ENCODE measurements at places on chromosomes 13 and 19.

- DNase-seq = peak; percentile 34
Observed at GRCh38 chr13:102846261-102847015, 606 bp downstream of the ERCC5 start.

GRCh38 chr13:41608839-41609177, 151.5 kb downstream of the RGCC start:
- DNase-seq = no peak

- DNase-seq = no peak
Observed at GRCh38 chr19:40709817-40710216, 6.9 kb downstream of the COQ8B start.

DNA sequence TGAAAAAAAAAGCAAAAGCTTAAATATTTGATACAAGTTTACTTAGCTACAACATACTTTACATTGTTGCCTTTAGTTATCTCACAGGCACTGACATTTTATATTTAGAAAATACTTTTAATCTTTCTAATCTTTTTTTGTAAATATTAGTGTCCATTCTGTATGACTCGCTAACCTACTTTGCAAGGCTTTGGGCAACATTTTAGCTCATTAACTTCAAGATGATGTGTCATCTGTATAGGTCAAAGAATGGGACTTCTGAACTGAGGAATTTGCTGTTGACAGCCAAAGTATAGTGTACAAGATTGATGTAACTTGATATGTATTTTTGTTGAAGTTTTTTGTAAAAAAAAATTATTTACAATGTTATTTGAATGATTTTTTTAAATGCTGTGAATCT, 2.7 kb upstream of the C1QTNF9 start:
- peak; percentile 67 for DNase-seq

DNA sequence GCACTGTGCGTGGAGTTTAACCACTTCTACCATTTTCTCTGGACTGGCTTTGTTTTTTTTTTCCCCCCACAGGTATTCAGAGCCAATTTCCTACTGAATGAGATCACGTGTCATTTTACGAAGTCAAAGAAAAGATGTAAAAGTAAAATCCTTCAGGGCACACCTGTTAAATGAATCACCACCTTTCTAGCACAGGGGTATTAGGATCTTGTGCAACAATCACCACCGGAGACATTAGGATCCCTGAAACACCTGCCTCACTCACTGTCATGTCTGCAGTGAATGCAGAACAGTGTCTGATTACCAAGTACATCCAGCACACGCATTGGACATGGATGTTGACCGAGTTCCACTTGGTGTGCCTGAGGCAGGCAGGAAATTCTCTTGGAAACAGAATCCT, 17.2 kb downstream of the BRD4 start:
- peak; percentile 74 for DNase-seq

- DNase-seq = no peak
Observed at GRCh38 chr19:54317108-54317964, 4.4 kb upstream of the LILRA5 start.

DNA sequence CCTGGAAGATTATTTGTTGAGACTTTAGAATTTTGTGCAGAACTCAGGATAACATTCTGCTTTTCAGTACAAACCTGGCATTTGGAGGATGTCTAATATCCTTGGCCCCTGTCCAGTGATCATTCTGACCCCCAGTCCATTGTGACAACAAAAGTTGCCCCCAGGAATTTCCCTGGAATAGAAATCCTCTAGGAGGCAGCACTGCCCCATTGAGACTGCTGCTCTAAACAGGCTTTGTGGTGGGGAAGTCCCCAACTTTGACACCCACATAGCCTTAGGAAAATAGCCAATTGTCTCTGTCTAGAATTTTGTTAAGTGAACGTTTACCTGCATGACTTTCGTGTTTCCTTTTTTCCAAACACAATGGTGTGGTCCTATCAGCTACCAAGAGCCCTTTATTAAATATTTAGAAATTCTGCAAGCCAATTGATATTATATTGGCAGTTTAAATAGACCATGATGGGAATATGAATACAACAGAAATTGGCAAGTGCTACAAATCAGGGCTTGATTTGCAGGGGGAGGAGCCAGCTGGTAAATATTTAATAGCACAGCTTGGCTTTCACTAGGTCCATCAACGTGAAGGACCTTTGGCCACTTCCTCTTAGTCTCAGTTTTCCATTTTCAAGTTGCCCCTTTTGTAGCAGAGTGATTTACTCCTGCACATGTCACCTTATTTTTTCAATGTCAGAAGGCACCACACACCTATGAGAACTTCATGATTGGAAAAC, 451.7 kb downstream of the EFNB2 start:
- peak; percentile 72 for DNase-seq

GRCh38 chr19:5025027-5025426, 56.1 kb downstream of the KDM4B start:
- no peak for DNase-seq

DNA sequence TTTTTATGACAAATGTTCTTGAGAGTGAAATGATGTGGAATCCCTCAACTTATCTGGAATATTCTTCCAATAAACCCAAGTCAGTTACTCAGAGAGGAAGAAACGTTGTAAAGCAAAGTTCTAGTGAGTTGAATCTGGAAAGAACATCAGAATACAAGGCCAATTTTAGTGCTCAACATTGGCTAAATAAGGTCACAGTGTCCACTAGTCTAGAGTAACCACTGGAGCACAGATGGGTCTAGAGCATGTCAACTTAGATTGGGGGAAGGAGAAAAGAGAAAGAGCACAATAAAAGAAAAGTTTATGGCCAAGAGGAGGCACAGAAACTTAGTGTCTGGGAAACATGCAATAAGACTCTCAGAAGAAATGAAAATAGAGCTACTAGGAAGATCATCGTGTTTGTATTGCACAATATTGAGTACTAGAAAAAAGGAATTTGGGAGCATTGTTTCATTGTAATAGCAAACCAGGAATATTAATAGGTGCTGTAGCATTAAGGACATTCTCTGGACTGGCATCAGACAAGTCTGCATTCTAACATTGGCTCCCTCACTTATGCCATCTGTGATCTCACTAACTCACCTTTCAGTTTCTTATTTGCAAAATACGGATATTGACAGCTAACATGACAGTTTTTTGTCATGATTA, 1318.5 kb downstream of the PCDH9 start:
- no peak for DNase-seq

DNA sequence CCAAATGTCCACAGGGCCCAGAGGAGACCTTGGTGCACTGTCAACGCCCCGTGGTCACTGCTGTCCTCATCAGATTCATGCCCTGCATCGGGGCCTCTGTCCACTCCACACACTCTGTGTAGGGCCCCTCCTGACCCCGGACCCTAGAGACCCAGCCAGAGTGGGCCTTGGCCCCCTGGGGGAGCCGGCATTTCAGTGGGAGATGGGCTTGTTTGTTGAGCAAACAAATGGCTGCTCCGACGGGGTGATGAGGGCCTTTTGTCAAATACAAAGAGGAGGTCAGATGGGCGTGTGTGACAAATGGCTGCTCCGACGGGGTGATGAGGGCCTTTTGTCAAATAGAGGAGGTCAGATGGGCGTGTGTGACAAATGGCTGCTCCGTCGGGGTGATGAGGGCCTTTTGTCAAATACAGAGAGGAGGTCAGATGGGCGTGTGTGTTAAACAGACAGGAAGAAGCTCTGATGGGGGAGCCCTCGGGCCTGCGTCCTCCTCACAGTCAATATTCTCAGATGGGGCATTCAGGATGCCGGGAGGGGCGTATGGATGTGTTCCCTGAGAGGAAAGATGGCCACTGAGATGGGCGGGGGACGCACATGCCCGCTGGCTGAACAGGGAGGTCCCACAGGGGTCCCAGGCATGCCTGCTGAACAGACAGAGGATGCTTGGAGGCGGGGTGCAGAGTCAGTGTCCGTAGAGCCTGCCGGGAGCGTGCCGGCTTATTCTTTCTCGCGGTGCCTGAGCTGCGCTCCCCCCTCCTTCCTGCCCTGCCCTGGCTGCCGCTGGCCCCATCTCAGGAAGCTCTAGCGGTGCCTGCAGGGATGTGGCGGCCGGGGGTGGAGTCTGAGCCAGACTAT, 36.3 kb downstream of the SMIM24 start:
- no peak for DNase-seq

DNA sequence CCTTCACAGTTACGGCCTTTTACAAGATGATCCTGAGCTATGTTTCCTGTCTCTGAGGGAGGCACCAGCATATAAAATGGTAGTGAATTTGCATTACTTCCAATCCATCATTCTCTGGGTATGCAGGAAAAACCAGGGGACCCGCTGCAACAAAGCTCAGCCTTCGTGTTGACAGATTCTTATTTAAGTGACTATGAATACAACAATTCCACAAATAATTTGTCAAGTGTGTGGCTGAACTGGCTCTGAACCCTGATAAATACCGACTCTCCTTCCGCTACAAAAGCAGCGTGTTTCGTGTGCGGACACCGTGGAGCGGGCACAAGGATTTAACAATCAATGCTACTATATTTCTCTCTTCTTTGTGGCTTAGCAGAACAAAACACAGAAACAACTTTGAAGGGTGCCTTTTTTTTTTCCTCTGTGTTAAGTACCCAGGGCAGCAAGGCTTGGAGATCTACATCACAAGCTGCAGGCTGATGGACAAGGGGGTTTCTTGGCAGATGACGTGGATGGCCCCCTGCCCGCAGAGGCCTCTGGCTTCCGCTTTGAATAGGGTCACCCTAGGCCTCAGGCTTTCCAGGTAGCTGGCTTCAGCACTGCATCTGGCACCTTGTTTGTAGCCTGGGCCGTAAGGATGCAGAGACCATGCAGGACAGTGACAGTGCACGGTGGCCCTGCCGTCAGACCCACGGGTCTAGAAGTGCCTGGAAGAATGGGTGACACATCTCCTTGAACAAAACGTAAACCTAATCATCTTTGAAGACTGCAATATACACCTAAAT, 280.5 kb upstream of the TSHZ3 start:
- no peak for DNase-seq

GRCh38 chr13:53005626-53006025, 23.0 kb upstream of the OLFM4 start:
- DNase-seq = no peak

- no peak for DNase-seq
Observed at GRCh38 chr19:15740785-15741184, 3.0 kb downstream of the OR10H3 start.

DNA sequence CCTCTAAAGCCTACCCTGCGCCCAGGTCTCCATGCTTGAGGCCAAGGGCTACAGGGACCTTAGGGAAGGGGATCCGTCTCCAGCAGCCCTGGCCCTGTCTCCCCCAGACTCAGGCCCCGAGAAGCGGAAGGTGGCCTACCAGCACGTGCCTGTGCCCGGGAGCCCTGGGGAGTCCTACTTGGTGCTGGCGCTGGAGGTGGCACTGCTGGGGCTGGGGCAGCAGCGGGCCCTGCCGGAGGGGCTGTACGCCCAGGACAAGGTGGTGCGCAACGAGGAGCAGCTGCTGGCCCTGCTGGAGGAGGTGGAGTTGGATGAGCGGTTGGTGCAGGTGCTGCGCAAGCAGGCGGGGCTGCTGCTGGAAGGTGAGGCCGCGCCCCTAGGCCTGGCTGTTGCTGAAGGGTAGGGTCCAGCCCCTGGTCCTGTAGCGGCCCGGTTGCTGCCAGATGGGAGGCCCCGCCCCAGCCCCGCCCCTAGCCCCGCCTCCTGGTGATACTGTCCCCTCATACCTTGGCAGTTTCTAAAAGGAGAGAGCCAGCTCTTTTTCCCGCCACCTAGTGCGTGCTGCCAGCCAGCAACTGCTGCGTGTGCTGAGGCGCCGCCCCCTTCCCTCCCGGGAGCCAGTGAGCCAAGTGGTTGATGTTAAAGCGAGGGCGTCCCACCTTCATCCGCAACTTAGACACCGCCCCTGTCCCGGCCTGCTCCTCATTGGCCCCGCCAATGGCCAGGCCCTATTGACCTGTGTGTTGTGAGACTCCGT, 22.6 kb downstream of the ZSWIM4 start:
- DNase-seq = no peak

DNA sequence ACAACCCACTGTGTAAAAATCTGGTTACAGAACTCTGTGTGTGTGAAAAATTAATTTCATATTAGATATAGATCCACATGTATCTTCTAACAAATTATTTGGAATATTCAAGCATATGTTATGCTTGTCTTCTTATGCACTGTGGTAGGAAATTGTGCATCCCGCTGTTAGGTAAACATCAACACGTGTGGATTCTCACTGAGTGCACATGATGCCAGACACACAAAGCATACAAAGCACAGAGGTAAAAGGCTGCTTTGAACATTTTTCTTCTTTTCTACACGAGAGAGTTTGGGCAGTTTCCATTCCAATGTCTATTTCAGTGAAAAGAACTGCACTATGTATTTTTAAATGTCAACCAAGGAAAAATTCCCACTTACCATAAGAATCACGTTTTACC, 354.9 kb downstream of the PCDH9 start:
- no peak for DNase-seq

- no peak for DNase-seq
Observed at GRCh38 chr13:30752201-30752797, 17.0 kb downstream of the ALOX5AP start.

DNA sequence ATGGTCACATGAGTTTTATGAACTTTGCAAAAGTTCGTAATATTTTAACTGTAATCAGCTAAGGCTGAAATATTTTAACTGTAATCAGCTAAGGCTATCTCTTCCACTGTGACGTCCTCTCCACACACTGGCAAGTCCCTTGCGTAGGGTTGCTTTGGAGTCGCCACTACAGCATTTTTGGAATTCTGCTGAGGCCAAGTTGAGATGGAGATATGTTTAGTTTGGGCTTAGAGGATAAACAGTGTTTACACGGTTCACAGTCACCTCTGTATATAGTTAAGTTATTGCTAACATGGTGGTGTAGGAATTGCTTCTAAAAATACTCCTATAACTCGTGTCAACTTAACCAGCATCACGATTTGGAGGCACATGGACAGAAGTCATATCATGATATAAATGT, 143.6 kb upstream of the SERP2 start:
- peak; percentile 20 for DNase-seq

DNA sequence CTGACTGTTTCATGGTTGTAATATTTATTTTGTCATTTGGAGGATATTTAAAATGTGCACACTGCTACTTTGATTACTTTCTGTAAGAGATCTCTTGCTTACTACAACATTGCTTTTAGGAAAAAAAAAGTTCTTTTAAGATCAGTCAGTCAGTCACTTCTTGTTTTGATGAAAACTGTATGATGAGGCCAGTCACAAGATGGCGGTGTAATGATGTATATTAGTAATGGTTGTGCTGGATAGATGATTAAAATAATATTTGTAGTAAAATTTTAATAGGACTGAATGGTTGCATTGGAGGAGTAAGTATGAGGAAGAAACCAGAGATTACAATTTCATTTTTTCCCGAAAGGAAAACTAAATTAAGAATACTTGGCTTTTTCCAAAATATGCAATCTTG, 2411.1 kb downstream of the PCDH9 start:
- no peak for DNase-seq

DNA sequence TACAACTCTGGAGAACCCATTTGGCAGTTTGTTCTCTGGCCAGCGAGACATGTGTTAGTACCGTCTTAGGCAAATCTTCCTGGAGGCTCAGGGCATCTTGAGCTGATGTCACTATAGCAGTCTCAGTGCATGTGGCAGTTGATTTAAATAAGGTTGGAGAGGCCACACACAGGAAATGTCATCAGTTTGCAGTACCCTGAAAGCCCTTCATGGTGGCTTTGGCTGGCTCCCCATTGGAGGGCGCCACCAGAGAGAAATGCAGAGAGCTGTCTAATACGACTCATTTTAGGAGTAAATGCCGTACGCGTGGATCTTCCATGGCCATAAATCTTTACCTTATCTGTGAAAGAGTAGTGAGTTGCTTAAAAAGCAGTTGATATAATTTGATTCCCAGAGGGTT, 163.1 kb downstream of the STK24 start:
- no peak for DNase-seq

All from PC-3 (cell line).